ENCODE measurements at places on chromosomes 1 and 21. TPM values are rescaled to one million over a fixed set of nuclear protein-coding genes. Genes with fewer than 3 reads are reported as not detected.

Gene WNT9A
- total RNA-seq = 1.1 TPM

Gene PAX7
- total RNA-seq = not detected

Gene ERICH3
- total RNA-seq = not detected

Gene PRAMEF1
- total RNA-seq = not detected

Gene TMEM240
- 4.0 TPM for total RNA-seq

Gene CRP
- total RNA-seq = not detected

Gene TRIM67
- total RNA-seq = not detected

All from thoracic aorta endothelial cell (primary cell).